Activated CD4-positive, alpha-beta T cell treated with anti-CD3 and anti-CD28 coated beads, Interleukin-10, Interleukin-2, amounts not matched to agents 100 ng/mL and 50 ng/mL, durations not matched to agents 16 hours and 8 hours (primary cell): ENCODE measurements at places on chromosomes 4 and X.

DNA sequence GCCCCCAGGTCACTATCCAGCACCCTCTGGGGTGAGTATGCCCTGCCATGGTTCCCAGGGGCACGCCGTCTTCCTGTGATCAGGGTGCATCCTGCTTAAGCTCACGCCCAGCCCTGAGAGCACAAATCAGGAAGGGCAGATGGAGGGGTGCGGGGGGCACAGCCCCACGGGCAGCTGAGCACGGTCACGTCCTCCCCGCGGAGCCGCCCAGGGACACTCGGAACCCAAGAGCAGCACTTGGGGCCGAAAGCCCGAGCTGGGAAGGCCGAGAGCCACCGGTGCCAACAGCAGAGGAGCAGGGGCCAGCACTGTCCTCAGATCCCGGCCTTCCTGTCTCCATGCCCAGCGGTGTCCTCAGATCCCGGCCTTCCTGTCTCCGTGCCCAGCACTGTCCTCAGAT, 21.5 kb downstream of the NELFA start:
- no peak for DNase-seq

DNA sequence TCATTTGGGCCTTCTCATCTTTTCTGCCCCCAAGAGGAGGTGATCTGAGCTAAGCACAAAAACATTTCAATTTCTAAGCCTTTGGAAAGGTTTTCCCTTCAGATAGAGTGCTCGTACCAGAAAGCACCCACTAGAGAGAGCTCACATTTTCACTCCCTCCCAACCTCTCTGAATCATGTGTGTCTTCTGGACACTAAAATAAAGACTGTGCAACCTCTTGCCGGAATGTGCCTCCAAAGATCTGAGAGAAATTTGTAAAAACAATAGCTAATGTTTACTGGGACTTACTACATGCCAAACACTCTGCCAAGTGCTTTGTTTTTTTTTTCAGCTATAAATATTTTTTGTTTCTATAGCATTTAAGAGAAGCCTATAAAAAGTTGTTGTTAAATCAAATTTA, 120.6 kb upstream of the LNX1 start:
- no peak for DNase-seq

- no peak for DNase-seq
Measured at GRCh38 chr4:94491322-94491721, 39.6 kb downstream of the PDLIM5 start.

GRCh38 chrX:71941776-71942175, 31.1 kb downstream of the NHSL2 start:
- DNase-seq, result no peak

DNA sequence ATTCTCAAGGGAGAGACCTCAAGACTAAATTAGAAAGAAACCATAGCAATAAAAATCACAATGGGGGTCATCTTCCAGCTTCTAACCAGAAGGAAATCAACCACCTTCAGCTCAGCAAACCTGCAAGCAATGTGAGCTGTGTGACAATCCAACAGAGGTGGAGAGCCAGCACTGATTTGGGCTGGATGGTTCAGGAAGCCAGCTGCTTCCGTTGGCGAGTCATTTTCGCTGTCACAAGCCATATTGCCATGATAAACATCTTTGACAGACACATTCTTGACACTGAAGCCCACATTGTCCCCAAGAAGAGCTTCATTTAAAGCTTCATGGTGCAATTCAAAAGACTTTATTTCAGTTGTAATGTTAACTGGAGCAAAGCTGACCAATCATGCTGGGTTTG, 22.7 kb downstream of the F8A1 start:
- no peak for DNase-seq

- no peak for DNase-seq
Measured at GRCh38 chrX:151996347-151996746, 21.9 kb upstream of the GABRE start.

GRCh38 chrX:119417842-119418241, 18.7 kb downstream of the SLC25A43 start:
- DNase-seq, result no peak

DNA sequence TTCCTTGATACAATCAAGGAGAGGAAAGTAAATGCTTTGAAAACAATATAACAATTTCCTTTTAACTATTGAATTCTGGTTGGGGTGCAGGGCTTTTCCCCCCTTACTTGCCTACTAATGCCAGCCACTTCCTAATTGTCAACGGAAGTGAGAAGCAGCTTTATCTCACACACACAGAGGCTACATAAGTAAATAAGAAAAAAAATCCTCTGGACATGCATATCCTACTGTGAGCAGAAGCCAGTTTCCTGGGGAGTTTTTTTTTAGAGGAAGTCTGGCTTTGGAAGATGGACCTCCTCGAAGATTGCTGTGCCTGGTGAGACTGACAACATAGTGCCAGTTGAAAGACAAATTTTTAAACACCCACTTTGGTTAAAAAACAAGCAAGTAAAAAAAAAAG, 180.6 kb downstream of the OPHN1 start:
- DNase-seq, result no peak

DNA sequence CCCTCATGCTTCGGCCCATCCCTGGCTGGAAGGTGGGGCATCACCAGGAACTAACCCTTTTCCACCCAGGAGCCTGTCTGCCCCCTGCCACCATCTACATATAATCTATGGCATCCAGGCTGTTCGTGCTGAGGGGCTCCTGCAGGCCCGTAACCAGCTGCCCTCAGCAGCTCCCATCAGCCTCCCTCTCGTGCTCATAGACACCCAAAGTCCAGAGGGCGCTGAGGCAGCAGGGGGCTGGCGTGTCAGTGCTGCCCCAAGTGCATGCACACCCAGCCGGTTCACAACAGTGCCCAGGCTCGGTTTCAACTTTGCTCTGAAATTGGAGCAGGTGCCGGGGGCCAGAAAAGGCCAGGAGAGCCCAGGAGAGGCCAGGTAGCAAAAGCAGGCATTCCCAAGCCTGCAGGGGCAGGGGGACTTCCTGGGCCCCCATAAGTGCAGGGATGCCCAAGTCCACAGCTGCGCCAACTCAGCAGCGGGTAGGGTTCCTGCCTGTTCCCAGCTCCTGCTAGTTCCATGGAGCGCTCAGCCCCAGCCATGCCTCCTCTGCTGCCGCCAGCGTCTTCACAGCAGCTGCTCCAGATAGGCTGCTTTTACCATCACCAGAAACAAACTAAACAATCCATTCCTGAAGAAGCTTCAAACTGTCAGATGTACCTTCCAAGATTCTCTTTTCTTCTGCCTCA, 558.2 kb upstream of the GNPDA2 start:
- no peak for DNase-seq

DNA sequence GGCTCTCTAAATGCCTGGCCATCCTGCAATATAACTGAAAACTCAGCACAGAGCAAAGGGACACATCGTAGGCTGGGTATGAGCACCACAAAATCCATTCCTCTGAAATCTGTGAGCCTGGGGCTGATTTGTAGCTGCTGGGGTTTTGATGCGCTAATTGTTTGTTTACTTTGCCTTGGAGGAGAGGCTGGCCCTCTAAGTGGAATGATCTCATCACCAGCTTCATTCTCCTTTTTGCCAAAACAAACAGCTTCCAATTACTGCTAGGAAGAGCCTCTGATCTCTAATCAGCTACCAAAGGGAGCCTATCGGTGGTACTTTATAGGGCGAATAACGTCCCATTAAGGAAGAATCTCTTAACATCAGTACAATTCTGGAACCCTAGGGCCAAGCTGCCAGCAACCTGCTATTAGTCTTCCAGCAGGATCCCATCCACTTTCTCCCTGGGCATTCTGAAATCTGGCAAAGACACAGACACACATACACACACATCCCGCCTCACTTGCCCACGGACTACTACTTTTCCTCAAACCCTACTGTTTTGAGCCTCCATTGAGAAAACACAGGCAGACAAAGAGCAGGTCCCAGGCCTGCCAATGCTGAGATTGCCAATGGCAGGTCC, 5.8 kb downstream of the ANOS1 start:
- no peak for DNase-seq

DNA sequence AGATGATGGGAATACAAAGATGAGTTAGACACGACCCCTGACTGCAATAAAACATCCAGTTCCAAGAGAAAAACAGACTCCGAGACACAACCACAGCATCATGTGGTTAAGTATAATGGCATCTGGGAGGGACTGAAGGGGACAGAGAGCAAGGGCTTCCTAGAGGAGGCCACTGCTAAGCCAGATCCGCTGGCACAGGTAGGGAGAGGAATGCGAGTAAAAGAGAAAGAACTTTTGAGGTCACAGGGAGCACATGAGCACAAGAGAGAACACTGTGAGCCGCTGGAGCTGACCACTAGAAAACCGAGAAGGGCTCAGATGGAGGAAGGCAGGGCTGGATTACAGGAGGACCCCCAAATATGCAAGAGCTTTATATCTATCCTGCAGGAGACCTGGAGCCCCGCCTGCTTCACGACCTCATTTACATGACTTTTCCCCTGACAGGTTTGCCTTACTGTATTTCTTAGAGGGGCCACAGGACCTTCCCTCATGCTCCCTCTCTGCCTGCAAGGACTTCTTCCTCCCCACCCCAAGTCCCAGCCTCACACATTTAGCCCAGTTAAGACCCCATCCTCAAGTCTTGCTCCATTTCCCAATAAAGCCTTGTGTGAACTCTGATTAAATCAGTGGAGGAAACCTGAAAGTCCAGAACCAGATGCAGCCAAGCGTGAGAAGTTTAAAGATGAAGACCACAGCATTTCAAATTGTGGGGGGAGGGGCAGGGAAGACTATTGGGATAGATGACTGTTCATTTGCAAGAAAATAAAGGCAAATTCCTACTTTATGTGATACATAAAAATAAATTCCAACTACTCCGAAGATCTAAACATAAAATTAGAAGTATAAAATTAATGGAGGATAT, 29.6 kb downstream of the MFAP3L start:
- no peak for DNase-seq

DNA sequence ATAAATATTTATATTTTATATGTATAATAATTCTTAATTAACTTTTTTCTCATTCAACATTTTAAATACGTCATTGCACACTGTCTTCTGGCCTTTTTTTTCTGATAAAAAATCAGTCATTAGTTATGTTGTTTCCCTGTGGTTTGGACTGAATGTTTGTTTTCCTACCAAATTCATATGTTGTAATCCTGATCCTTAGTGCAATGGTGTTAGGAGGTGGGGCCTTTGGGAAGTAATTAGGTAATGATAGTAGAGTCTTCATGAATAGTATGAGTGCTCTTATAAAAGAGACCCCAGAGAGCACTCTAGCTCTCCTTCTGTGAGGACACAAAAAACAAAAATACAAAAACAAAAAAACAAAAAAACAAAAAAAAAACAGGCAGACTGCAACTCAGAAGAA, 117.2 kb downstream of the GASK1B start:
- DNase-seq, result no peak

DNA sequence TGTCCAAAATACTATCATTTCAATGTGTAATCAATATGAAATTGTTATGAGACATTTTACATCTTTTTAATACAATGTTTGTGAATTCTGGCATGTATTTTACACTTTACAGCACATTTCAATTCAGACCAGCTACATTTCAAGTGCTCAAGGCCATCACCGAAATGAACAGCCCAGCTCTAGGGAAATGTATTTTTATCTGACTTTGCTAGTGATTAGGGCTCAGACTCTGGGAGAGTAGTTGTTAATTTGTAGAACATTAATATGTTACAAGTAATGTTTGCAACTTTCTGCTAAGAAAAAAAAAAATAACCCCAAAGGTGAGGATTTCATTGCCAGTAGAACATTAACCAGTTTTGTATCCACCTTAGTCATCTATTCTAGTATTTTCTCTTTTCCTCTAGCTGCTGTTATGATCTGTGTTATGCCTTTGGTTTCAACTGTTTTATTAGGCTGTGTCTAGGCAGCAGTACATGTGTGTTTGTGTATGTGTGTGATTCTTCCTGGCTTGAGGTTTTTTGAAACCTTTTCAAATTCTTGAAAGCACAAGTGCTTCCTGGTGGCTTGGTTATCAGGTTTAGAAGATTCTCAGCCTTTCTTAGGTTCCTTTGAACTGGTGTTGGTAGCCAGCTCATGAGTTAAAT, 125.9 kb downstream of the NSUN7 start:
- DNase-seq, result no peak

DNA sequence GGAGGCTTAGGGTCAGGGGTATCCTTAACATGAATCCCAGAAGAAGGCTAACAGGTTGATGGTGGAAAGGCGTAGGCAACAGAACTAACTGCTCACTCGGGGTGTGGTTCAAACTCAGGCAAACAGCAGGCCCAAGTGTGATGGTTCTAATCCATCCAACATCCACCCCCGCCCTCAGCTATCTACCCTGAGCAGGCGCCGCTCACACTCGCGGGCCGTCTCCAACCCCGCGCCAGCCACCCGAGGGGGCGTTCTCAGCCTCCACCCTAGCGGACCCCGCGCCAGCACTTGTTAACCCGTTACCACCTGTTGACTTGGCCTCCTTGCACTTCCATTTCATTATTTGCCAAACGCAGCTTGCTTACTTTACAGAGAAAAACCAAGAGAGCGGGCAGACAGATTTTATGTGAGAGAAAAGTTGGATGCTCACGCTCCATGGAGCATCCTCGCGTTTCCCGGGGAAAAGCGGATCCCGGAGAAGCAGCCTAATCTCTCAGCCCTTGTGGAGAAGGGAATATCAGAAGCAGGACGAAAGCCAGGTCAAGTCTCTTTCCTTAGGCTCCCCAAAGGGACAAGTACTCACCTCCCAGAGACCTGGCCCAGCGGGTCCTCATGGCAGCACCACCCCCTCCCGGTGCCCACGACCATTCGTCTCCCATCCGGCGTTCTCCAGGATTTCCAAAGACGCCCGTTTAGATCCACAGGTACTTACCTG, 773 bp downstream of the SNCA start:
- DNase-seq, result no peak
